ENCODE measurements at places on chromosomes 3 and 15. TPM values are rescaled to one million over a fixed set of nuclear protein-coding genes. Genes with fewer than 3 reads are reported as not detected.
A peak's percentile ranks its signal among the peaks of the same experiment; 100 is the strongest.

Gene TRA2B
- 254 TPM for total RNA-seq

Gene CCR3
- not detected for total RNA-seq

Gene SLC38A3
- total RNA-seq, result 0.27 TPM

Gene ALCAM
- total RNA-seq, result 0.31 TPM

Gene MESP2
- total RNA-seq, result 0.47 TPM

- H3K27me3 ChIP-seq, result no peaks in the 10 kb centered on the region
- H3K4me1 ChIP-seq, result peaks cover 3% of the 10 kb centered on the region
- no peak overlapping the region for H3K4me3 ChIP-seq
- no peaks in the 10 kb centered on the region for H3K36me3 ChIP-seq
- no peak for DNase-seq
These were observed 14.9 kb upstream of the DPH6 start for GRCh38 chr15:35560870-35561269.

GRCh38 chr15:90879730-90880366 lies 4.5 kb upstream of the FES start:
- no peak overlapping the region for H3K27ac ChIP-seq
- DNase-seq, result no peak
- no peaks in the 10 kb centered on the region for H3K27me3 ChIP-seq
- no peak overlapping the region for H3K4me3 ChIP-seq

- H3K27me3 ChIP-seq, result no peaks in the 10 kb centered on the region
- H3K27ac ChIP-seq, result no peak overlapping the region
- H3K4me1 ChIP-seq, result no peaks in the 10 kb centered on the region
- no peaks in the 10 kb centered on the region for H3K36me3 ChIP-seq
- no peak overlapping the region for H3K4me3 ChIP-seq
- no peak for DNase-seq
These were observed 277.5 kb upstream of the P2RY1 start for GRCh38 chr3:152557302-152557999.

- H3K27me3 ChIP-seq, result peaks cover 19% of the 10 kb centered on the region
- no peaks in the 10 kb centered on the region for H3K4me1 ChIP-seq
- no peak for DNase-seq
- H3K36me3 ChIP-seq, result no peaks in the 10 kb centered on the region
These were observed 125.4 kb downstream of the FMN1 start for GRCh38 chr15:33069161-33069560.

DNA sequence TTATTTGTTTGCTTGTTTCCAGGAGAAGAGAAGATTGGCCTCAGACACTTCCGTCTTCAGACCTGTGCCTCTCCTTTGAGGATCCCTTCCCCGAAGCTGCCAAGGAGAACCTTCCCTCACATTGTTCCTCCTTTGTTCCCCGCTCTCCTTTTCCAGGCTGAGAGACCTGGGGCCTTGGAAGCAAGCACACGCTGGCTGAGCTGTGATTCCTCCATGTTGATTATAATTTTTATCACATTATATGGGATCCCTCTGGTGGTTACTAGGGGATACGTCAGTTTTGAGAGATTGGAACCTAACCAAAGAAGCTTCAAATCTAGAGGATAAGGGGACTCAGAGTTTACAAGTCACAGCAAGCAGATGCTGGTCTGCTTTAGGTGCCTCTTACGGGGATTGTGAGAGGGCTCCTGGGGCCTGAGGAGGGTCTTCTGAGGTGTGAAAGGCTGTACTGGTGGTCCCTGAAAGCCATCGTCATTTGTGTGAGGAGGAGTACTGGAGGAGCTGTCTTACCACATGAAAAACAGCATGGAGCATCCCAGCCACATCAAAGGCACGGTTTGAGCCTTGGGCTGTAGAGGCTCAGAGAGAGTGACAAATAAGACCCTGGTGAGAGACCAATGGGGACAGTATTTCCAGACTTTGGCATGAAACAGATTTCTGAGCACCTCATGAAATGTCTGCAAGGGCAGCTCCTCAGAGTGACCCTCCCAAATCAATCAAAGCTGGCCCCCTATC lies 760.1 kb upstream of the CFAP20DC start:
- H3K4me3 ChIP-seq, result no peak overlapping the region
- no peak for DNase-seq
- H3K36me3 ChIP-seq, result no peaks in the 10 kb centered on the region
- no peaks in the 10 kb centered on the region for H3K4me1 ChIP-seq
- no peak overlapping the region for H3K27ac ChIP-seq

DNA sequence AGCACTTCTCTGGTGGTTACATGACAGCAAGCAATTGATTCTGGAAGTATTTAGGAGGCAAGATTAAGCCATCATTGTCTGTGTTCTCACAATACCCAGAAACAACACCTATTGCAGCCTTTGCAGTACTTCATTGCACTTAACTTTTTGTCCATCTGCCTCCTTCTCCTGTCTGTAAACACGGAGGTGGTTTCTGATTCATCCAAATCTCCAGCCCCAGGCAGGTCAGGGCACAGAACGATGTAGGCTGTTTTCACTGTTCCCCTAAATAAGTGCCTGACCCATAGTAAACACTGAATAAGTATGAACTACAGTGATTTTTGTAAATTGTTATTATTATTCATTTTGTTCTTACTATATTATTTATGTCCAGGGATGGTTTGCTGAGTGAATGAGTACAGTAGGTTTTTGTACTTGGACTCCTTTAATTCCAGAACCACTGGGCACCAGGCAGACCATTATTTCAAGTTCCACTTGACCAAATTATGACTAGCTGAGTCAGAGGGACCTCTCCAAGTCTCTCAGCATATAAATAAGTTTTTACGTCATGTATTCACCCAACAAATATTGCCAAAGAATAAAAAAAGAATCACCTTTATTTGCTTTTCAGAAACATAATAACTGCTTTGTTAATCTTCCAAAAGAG lies 283.3 kb upstream of the TRIM42 start:
- no peak overlapping the region for H3K4me3 ChIP-seq
- no peak for DNase-seq
- H3K27me3 ChIP-seq, result no peaks in the 10 kb centered on the region

GRCh38 chr3:46891132-46891531 lies 13.6 kb downstream of the PTH1R start:
- no peak overlapping the region for H3K4me3 ChIP-seq
- H3K27me3 ChIP-seq, result peaks cover 70% of the 10 kb centered on the region
- no peak overlapping the region for H3K27ac ChIP-seq
- no peaks in the 10 kb centered on the region for H3K36me3 ChIP-seq
- DNase-seq, result no peak
- no peaks in the 10 kb centered on the region for H3K4me1 ChIP-seq

GRCh38 chr3:149352556-149352955 lies 19.1 kb upstream of the TM4SF18 start:
- no peaks in the 10 kb centered on the region for H3K27me3 ChIP-seq
- H3K27ac ChIP-seq, result no peak overlapping the region
- H3K36me3 ChIP-seq, result no peaks in the 10 kb centered on the region
- H3K4me3 ChIP-seq, result no peak overlapping the region

GRCh38 chr15:38545179-38545578 lies 19.4 kb downstream of the RASGRP1 start:
- H3K27ac ChIP-seq, result no peak overlapping the region
- no peaks in the 10 kb centered on the region for H3K27me3 ChIP-seq
- DNase-seq, result no peak
- no peaks in the 10 kb centered on the region for H3K4me1 ChIP-seq
- no peak overlapping the region for H3K4me3 ChIP-seq

DNA sequence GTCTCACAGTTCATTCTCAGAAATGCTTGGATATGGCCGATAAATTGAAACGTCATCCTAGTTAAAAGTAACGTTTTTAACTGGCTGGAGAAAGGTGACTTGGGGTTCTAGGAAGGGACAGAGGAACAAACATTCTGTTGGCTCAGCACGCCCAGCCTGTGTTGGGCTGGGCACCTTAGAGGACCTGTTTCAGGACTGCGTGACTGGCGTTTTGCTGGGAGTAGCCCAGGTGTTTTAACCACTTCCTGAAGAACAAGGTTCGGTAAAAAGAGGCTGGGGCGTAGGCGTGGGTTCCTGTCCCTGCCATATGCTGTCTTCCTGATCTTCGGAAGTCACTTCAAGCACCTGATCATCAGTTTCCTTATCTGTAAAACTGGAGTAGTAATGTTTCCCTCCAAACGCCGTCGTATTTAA lies 1.1 kb upstream of the TLNRD1 start:
- H3K4me3 ChIP-seq, result peak overlapping the region; percentile 90
- peak overlapping the region; percentile 92 for H3K27ac ChIP-seq
- peak; percentile 32 for DNase-seq
- H3K4me1 ChIP-seq, result peaks cover 12% of the 10 kb centered on the region
- no peaks in the 10 kb centered on the region for H3K27me3 ChIP-seq

GRCh38 chr3:111278959-111279358 lies 207.3 kb downstream of the NECTIN3 start:
- no peak for DNase-seq

DNA sequence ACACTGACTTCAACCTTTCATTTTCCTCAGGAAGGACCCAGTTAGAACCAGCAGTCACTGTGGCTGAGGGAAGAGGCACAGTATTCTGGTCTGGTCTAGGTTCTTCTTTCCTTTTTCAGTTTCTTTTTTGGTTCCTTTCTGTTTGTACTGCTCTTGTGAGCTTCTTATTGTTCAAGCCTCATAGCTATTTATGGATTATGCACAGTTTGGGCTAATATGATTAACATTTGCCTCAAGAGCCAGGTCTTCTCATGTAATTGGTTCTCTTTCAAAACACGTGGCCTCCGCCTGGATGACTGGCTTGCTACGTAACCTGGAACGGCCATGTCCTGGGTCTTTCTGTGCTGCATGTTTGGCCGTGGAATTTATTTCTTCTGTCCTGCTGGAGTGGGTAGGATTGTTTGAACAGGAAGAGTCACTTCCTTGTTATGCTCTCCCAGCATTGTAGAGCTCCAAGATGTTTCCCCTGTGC lies 43.3 kb downstream of the RBMS3 start:
- H3K27me3 ChIP-seq, result no peaks in the 10 kb centered on the region
- no peak overlapping the region for H3K27ac ChIP-seq
- H3K4me1 ChIP-seq, result no peaks in the 10 kb centered on the region
- H3K4me3 ChIP-seq, result no peak overlapping the region
- no peaks in the 10 kb centered on the region for H3K36me3 ChIP-seq

GRCh38 chr3:100708644-100708988 lies 678 bp upstream of the TFG start:
- H3K4me1 ChIP-seq, result peaks cover 4% of the 10 kb centered on the region
- DNase-seq, result no peak
- peak overlapping the region; percentile 83 for H3K4me3 ChIP-seq
- peak overlapping the region; percentile 85 for H3K27ac ChIP-seq
- no peaks in the 10 kb centered on the region for H3K27me3 ChIP-seq

DNA sequence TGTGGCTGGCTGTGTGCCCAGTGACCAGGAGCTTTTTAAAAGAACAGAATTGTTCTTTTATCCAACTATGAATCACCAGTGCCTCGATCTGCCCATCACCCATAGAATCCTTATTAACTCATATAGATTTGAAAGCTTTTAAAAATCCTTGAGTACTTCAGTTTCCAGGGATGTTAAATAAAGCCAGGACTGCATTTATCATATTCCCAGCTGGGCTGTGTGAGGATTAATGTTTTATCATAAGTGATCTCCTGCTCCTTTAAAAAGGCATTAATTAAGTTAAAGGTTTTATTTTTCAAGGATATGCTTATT lies 234.0 kb downstream of the MYRIP start:
- no peaks in the 10 kb centered on the region for H3K27me3 ChIP-seq
- no peak overlapping the region for H3K4me3 ChIP-seq
- H3K4me1 ChIP-seq, result no peaks in the 10 kb centered on the region
- no peak for DNase-seq
- H3K27ac ChIP-seq, result no peak overlapping the region
- no peaks in the 10 kb centered on the region for H3K36me3 ChIP-seq

DNA sequence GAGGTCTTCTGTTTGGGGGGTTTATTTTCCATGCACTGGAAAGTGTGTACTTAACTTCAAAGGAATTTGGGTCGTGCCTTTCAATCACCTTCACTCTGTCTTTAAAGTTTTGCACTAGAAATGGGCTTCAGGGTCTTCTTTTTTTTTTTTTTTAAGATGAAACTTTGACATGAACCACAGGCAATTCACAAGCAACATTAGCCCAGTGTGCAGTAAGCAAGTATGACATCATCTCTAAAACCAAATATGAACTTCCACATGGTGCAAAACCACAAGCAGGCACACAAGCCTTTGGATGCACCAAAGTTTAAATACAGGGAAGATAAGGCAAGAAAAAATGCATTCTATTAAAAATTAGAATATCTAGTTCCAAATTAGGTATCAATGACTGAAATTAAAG lies 381.9 kb downstream of the ERC2 start:
- no peaks in the 10 kb centered on the region for H3K4me1 ChIP-seq
- DNase-seq, result no peak
- no peak overlapping the region for H3K27ac ChIP-seq
- H3K36me3 ChIP-seq, result no peaks in the 10 kb centered on the region
- H3K27me3 ChIP-seq, result no peaks in the 10 kb centered on the region
- no peak overlapping the region for H3K4me3 ChIP-seq

GRCh38 chr15:51620641-51621040 lies 1.9 kb downstream of the DMXL2 start:
- peak overlapping the region; percentile 72 for H3K4me3 ChIP-seq
- H3K4me1 ChIP-seq, result peaks cover 14% of the 10 kb centered on the region
- H3K36me3 ChIP-seq, result 0 out of 3 replicates have a peak, but pooled peaks cover under 1% of the 10 kb centered on the region
- DNase-seq, result no peak
- H3K27ac ChIP-seq, result peak overlapping the region; percentile 63

- no peak for DNase-seq
- H3K36me3 ChIP-seq, result no peaks in the 10 kb centered on the region
- H3K27me3 ChIP-seq, result peaks cover 36% of the 10 kb centered on the region
- no peak overlapping the region for H3K4me3 ChIP-seq
These were observed 3.4 kb upstream of the TRIM71 start for GRCh38 chr3:32814361-32814760.

DNA sequence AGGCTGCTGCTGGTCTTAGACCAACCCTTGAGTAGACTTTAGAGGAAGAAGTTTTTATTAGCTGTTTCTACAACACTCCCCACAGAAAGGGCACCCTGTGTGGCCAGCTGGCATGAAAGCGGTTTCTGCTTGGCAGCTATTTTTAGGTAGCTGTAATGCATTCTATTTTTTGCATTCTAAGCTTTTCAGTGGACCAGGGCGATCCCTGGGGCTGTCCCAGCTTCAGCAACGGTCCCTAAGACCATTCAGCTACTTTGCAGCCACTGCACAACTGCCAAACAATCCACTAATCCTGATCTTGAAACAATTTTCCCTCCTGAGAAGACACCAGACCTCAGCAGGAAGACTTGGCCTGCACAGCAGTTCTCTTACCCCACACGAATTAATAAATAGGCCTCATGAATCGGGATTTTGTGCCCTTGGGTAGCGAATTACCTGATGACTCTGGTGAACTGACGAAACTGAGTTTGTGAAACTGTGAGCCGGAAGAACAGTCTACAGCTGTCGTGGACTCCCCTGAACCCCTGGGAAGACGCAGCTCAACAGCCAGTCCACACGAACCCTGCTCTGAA lies 14.6 kb upstream of the TFRC start:
- no peaks in the 10 kb centered on the region for H3K27me3 ChIP-seq
- H3K27ac ChIP-seq, result no peak overlapping the region
- no peak overlapping the region for H3K4me3 ChIP-seq
- peaks cover 4% of the 10 kb centered on the region for H3K4me1 ChIP-seq

GRCh38 chr3:151890721-151891141 lies 17.3 kb downstream of the SUCNR1 start:
- no peak overlapping the region for H3K27ac ChIP-seq
- H3K36me3 ChIP-seq, result no peaks in the 10 kb centered on the region
- no peak overlapping the region for H3K4me3 ChIP-seq

All from K562 (cell line).